ENCODE measurements at places on chromosomes 11 and 22.

DNA sequence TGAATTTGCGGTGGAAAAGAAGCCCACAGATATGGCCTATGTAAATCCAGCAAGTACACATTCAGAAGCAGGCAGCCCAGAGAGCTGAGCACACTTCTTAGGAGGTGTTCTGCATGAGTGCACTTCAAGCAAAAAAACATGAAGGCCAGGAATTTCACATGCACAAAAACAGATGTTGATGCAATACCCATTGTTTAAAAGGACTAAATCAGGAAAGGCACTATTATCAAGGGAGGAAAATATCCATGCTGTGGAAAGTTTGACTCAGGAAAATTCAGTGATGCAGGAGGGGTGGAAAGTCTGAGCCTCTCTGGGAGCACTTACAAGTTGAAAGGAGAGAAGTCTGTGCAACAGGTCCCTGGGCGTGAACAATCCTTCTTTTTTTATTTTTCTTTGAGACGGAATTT, 15.8 kb upstream of the CARS1 start:
- no peak for DNase-seq

- no peak for DNase-seq
Measured at GRCh38 chr11:66462911-66463310, 3.8 kb upstream of the PELI3 start.

DNA sequence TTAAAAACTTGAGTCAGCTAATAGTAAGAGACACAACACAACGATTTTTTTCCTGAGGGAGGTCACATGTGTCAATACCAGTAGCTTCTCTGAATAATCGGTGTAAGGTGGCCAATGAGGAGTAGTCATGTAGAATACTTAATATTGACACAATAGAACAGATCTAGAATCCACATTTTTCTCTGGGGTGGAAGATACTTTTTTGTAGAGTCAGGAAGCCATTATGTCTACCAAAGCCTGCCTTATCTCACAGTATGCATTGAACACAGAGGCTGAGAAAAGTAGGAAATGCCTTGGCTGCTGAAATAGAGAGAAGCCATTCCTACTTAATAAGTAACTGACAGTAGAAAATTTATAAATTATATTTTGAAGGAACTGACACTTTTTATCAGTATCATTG, 725.0 kb downstream of the METTL15 start:
- no peak for DNase-seq

DNA sequence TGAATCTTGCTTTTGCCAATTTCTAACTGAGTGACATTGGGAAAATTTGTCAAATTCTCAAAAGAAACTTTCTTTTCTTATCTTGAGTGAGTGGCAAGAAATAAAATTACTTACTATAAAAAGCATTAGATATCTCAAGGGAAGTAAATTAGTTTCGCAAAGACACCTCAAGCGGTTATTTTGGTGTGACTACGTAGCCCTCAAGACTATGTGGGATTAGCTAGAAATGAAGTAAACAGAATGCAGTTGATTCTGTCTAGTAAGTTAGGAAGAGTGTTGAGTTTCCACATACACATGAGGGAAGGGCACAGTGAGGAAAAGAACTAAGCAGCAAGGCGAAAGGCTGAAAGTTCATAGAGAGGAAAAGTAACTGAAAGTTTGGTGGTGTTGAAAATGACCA, 28.3 kb upstream of the MS4A6A start:
- DNase-seq = no peak

GRCh38 chr11:70769106-70769505, 370.8 kb downstream of the CTTN start:
- no peak for DNase-seq
